Astrocyte (in vitro differentiated cells and primary cell): ENCODE measurements at places on chromosomes 5 and 9. TPM values are rescaled to one million over a fixed set of nuclear protein-coding genes. Genes with fewer than 3 reads are reported as not detected.

DNA sequence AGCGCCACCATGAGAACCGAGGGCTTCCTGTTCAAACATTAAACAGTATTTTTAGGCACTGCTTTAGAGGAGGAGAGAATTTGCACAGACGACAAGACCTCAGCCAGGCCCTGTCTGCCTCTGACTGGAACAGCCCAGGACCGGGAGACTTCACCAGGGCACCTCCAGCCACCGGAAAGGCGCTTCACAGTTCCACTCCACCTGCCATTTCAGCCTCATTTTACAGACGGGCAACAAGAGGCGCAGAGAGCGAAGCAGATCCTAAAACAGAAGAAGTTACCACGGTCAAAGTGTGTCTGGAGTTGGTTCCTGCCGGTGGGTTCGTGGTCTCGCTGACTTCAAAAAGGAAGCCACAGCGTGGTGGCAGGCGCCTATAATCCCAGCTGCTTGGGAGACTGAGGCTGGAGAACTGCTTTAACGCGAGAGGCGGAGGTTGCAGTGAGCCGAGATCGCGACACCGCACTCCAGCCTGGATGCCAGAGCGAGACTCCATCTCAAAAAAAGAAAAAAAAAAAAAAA, 28.4 kb downstream of the COL23A1 start:
- no peak for DNase-seq

GRCh38 chr5:3377176-3377575, 218.5 kb upstream of the IRX1 start:
- no peak for DNase-seq

DNA sequence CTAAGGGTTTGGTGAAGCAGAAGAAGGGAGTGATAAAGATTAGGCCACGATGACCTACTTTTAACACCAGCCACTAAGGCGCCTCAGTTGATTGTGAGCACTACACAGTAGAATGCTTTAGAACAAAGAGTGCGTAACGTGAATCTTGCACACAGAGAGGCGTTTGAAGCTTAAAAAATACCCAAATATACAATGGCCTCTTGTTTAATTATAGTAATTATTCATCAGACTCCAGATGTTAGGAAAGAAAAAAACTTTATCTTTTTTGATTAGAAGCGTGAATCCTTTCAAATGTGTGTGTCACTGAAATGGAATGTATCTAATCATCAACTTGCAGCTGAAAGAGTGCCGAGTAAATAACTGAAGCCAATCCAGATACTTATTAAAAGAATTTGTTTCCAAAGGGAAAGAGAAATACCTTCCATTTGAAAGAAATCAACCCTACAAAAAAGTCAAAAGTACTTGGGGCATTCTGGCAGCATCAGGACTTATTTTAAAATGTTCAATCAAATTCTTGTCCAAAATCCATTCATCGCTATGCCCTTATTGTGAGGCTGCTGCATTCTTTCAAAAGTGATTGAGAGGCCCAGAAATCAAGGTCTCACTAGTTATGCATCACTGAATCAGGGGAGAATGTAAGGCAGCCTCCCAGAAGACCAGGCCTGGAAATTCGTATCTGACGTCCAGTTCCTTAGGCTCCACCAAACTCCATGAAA, 337.5 kb downstream of the ZNF608 start:
- DNase-seq: peak; percentile 79

DNA sequence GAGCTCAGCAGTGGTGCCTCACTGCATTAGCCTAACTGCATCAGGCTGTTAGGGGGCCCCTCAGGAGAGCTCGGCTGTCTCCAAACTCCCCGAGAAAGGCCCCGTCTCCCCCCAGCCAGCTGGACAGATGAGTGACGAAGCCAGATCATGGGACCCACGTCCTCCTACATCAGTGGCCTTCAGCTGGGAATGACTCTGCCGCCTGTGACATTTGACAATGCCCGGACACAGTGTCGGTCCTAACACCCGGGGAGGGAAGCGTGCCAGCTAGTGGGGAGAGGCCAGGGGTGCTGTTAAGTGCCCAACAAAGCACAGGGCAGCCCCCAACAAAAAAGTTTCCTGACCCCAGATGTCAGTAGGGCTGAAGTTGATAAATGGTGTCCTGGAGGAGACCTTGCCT, 375.2 kb upstream of the IRX2 start:
- no peak for DNase-seq

IL9 gene
- total RNA-seq: not detected in 2 replicates

CDH9 gene
- total RNA-seq: not detected in 2 replicates

SOHLH1 gene
- not detected in 2 replicates for total RNA-seq

- DNase-seq: peak; percentile 72
These were observed 995 bp downstream of the IPPK start for GRCh38 chr9:92668746-92669526.

DNA sequence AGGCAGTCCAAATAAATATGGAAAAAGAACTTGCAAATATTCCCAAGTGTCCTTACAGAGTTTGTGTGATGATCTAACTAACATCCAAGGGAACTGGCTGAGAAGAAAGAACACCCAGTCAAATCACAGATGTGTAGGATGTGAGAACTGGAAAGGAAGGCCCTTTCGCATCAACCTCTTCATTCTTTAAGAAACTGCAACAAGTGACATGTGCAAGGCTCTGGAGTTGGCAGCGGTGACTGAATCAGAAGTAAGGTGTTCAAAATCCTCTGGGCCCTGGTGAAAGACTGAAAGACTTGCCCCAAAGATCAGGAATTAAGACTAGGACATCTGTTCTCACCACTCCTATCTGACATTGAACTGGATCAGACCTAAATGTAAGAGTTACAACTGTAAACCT, 88.7 kb downstream of the RAPGEF1 start:
- no peak for DNase-seq

GRCh38 chr9:71725590-71726338, 42.5 kb downstream of the CEMIP2 start:
- peak; percentile 90 for DNase-seq

DNA sequence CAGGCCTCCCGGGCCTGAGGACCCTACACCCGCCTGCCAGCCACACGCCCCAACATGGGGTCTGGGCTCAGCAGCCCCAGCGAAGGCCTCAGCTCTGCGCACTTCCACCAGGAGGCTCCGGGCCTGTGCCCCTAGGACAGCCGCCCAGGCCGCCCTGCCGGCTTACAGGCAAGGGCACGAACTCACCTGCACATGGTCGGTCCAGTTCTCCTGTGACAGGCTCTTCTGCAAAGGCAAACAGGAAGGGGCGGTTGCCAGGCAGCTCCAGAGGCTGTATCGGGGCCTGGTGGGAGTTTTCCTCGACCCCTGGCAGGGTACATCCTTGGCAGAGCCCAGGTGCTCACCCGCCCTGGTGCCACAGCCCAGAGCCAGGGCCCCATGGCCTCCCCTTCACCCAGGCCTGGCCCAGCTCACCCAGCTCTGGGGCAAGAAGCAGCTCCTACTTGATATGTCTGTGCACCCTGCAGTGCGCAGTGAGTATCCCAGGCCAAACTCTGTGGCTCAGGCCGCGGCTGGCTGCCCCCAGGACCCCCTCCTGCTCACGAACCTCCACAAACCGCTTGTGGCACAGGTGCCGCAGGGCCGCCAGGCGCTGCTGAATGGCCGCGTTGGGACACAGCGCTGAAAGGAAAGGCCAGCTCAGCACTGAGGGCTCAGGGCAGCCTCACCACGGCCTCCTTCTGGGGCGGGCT, 52.2 kb upstream of the NRARP start:
- no peak for DNase-seq

DNA sequence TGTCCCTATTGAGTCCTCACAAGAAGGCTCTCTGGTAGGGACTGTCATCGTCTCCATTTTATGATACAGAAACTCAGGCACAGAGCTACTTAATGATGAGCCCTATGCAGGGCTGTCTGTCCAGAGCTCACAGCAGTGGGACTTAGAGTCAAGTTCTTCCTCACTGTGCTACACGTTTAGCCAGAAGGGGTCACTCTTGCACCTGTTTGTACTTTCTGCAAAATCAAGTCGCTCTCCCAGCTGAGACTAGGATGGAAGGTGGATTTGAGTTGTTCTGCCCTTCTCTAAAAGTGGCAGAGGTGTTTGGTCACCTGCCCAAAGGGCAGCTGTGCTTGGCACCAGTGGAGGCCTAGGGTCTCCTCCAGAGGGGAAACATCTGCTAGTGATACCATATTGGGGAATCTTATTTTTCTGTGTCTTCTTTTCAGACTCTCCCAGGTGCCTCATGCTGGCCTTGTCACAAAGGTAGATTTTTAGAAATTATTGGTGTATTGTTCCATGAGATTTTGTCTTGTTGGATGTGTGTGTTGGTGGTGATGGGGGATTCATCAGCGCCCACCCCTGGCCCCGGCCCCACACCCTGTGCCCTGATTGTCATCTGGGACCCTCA, 104.2 kb downstream of the PPARGC1B start:
- peak; percentile 68 for DNase-seq

SHISAL2B gene
- total RNA-seq: not detected in 2 replicates

DNA sequence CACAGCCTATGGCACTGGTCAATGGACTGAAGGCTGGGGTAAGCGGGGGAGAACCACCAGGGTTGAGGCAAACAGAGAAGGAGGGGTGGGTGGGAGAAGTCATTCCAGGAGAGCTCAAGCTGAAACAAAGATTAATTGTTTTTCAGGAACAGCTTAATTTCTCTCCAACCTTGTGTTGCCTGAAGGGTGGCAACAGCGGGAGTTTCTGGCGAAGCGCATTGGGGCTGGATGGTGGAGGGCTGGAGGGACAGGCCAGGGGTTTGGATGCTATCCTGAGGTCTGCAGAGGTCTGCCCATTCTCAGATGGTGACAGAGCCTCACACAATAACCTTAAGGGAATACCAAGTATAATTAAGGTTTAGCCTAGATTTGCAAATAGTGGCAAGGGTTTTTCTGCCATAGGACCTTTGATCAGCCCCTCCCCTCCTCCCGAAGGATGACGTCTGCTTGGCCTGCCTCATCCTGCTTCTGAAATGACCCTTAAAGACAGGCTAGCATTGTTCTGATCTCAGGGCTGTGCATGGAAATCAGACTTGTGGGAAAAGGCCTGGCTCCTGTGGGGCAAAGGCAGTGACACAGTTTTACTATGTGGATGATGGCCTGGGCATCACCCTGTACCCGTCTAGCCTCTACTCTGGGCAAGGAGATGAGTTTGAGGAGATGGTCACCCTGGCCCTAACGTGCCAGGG, 32.7 kb downstream of the PSD2 start:
- no peak for DNase-seq

CNTFR gene
- total RNA-seq: 6.6 and 7.4 TPM in 2 replicates

- DNase-seq: no peak
These were observed 25.7 kb upstream of the SPDL1 start for GRCh38 chr5:169557838-169558237.

NRG2 gene
- total RNA-seq: 0.46 and 0.54 TPM in 2 replicates

DNA sequence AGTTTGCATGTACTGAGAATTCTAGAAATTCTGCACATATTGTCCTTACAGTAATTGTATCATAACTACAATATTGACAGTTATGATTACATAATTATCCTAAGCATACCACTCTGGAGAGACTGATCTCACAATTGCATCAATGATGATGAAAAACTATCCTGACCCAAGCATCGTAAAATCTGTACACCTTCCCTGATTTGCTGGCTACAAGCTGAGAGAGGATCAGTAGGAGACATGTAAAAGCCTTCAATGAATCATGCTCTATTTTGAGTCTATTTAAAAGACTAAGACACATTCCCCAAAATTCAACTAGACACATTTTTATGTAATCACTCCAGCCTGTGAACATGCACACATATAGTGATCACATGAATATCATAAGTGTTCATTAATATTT, 1833.8 kb downstream of the EFNA5 start:
- no peak for DNase-seq

DNA sequence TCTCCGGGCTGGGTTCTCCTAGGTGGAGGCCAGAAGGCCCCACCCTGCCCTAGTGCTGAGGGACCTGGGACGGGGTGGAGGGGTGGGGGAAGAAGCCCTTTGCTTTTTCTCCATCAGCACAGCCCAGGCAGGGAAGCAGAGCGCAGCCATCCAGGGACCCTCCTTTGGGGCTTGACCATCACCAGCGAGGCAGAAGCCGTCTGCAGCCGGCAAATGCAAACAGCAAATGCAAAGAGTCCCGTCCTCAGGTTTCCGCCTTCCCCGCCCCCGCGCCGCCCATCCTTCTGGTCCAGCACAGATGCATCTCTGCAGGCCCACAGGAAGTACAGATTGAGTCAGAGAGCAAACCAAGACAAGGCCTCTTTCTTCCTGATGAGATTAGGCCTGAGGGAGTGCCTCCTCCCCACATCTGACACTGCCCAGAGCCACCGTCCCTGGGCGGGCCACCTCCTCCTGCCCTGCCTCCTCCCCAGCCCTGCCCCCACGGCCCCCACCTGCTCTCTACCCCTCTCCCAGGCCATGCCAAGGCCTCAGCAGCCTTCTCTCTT, 23.4 kb downstream of the CORO2A start:
- peak; percentile 36 for DNase-seq

DNA sequence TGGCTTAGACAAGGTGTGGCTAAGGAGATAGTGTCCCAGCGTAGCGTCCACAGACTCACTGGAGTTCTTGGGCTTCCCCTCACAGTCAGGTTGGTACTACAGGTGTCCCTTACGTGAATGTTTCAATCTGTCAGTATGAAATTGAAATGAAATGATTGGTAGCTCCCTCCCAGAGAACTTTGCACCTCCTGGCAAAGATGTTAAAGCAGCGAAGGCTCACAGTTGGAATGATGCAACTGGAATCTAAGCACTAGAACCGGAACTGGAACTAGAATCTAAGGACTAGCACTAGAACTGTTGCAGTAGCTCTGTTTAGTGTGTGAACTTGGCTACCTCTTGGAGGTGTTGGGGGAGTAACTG, 1.1 kb downstream of the SLC31A1 start:
- no peak for DNase-seq

DNA sequence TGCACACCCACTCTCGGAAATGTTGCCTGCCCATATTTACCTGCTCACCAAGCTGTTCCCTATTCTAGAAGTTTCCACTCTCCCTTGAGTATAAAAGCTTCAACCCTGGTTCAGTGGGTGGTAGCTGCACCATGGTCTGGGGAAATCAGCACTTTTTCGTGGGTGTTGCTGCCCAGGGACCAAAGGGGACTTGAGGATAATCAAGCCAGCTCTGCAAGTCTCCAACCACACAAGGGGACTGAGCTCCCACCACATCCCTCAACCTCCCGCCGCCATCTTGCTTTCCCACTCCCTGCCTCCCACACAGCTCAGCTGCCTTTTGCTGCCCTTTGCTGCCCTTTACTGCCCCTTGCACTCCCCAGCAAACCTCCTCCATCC, 210.0 kb downstream of the AUH start:
- DNase-seq: no peak

- DNase-seq: no peak
These were observed 159.5 kb downstream of the FGF18 start for GRCh38 chr5:171578829-171579491.

GADD45G gene
- 3.5 and 5.2 TPM in 2 replicates for total RNA-seq

GRCh38 chr5:15821506-15821905, 321.5 kb downstream of the FBXL7 start:
- peak; percentile 64 for DNase-seq

DNA sequence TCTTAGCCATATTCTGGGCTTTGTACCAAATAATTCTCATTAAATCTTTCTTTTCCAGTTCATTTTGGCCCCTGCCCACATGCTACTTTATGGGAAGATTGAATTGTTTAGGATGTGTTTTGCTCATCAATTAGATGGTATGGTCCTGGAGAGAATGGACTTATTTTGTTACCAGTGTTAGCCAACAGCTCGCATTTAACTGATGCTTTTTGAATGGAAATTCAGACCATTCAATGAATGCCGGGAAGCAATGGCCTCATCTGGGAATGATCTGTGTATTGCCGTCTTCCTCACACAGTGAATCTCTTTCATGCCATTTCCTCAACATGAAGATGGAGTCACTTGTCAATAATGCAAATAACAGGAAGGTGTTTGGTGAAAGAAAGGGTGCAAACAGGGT, 370.6 kb upstream of the PIK3R1 start:
- no peak for DNase-seq

- no peak for DNase-seq
These were observed 36.3 kb downstream of the SLC12A7 start for GRCh38 chr5:1075555-1075881.

KCNN2 gene
- 0.29 and 0.32 TPM in 2 replicates for total RNA-seq

RANBP17 gene
- 15.9 and 16.2 TPM in 2 replicates for total RNA-seq
